ENCODE measurements at places on chromosomes 13 and 19. TPM values are rescaled to one million over a fixed set of nuclear protein-coding genes. Genes with fewer than 3 reads are reported as not detected.
A peak's percentile ranks its signal among the peaks of the same experiment; 100 is the strongest.

CRX gene
- total RNA-seq: not detected

UGGT2 gene
- not detected for total RNA-seq

DNA sequence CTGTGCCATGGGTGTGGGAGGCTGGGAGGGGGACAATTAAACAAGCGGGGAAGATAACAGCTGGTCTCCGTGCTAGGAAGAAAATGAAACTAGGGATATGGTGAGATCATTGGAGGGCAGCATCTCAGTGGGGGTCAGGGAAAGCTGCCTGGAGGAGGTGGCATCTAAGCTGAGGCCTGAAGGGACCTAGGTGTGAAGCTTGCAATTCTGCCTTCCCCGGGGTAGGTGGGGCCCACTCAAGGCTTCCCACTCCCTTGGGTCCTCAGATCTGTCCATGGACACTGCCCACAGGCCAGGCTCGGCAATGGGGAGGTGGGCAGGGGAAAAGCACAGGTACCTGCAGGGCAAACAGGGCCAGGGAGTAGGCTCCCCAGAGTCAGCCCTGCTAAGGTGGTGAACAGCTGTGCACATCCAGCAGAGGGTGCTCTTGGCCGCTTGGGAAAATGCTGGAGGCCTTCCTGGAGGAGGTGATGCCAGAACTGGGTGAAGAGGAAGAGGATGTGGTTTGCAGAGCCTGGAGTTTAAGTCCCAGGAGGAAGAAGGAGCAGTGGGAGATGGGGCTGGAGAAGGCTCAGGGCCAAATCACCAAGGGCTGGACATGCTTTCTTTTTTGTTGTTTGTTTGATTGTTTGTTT is 25.7 kb upstream of the CCNE1 start:
- no peak for DNase-seq

DNA sequence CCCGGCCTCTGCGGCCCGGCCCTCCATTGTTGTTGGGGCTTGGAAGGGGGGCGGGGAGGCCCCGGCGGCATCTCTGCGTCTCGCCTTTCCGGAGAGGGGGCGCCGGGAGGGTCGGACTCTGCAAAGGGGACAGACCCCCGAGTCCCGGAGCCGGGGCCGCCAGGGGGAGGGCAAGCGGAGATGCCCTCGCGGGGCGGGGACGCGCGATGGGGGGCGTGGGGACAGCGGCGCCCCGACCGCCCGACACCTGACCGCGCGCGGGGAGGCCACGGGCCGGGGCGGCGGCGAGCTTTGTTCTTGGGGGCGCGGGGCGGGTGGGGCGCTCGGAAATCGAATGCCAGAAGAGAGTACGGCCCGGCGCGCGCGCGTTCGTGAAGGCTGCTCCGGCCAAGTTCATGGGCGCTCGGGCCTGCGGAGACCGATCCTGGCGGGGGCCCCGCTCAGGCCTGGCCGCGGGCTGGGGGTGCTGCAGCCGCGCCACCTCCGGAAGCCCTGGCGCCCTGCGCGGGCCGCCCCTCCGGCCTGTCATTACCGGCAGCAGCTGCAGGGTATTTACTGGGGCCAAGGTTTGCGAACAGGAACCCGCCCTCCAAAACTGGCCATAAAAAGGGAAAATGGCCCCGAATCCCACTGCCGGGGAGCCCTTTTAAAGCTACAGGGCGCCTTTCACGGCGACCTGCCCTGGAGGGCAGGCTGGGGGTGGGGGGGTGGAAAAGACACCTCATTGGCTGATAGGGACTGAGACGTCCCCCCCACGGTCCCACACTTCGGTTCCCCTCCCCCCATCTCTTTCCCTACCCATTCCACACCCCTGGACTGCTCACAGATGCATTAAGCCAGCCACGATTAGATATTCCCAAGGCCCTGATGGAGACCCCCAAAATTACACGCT is 11.1 kb upstream of the NANOS3 start:
- peak; percentile 66 for DNase-seq

- no peak for DNase-seq
These were observed 75.5 kb downstream of the STARD13 start for GRCh38 chr13:33210090-33210489.

DNA sequence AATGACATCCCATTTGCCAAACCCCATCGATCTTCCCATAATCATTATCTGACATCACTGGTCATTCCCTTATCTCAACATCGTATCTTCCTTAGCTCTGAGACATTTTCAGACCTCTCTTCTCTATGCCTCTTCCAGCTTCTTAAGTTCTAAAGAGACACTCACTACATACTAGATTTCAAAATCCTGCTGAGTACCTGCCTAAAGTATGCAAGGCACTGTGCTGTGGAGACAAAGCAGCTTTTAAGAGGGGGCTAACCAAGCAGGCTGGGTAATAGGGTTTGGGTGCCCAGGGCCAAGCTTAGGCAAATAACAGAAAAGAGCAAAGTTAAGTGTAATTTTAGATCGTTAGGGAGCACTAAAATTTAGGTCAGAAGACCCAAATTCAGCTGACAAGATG is 3.4 kb upstream of the POMP start:
- no peak for DNase-seq

DNA sequence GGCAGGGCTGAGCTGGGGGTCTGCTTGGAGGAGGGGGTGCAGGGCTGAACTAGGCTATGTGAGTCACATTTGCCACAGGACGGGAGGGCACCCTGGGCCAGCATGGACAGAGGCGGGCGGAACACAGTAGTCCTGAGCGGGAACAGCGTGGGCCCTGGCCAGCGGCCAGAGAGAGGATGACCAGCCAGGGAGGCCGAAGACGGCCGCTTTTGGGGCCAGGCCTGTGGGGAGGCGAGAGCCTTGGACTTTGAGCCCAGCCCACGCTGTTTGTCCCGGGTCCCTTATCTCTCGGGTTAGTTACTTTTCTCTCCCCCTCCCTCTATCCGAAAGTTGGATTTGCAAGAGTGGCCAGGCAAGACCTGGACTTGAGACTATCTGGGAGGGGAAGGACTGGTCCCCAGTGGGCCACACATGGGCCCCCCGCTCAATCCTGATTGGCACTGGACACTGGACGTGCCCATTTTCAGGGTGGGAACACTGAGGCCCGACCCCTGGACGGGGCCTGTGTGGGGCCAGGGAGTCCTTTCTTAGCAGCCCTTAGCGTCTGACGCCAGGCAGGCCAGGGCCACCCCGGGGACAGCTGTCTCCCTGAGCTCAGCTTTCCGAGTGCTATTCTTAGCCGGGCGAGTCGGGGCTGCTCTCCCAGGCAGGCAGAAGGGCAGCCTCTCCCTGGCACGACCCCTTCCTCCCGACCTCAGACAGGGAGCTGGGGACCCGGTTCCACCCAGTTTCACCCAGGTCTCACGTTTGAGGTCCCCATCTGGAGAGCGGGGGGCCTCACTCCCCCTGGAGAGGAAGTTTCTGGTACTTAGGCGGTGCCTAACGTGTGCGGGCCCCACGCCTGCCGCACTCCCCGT is 833 bp downstream of the GAMT start:
- DNase-seq: no peak

- no peak for DNase-seq
These were observed 437 bp downstream of the SUCLA2 start for GRCh38 chr13:48000559-48001113.
